ENCODE measurements at places on chromosomes 5 and 9.

GRCh38 chr9:137417161-137418021 lies 5.6 kb downstream of the EXD3 start:
- no peak for DNase-seq

DNA sequence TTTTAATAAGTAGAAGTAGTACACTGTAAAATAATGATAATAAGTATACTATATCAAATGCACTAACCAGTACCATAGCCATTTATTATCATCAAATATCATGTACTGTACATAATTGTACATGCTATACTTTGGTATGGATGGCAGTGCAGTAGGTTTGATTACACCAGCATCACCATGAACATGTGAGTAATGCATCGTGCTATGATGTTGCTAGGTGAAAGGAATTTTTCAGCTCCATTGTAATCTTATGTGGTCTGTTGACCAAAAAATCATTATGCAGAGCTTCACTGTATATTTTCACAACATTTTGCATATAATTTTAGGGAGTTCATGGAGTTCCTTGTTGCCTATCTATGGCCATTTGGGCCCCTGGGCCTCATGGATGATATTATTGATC lies 72.2 kb upstream of the HMHB1 start:
- DNase-seq, result no peak

GRCh38 chr9:124663046-124663961 lies 107.8 kb downstream of the NR6A1 start:
- no peak for DNase-seq

GRCh38 chr5:93273176-93273575 lies 307.8 kb downstream of the NR2F1-AS1 start:
- DNase-seq, result no peak

DNA sequence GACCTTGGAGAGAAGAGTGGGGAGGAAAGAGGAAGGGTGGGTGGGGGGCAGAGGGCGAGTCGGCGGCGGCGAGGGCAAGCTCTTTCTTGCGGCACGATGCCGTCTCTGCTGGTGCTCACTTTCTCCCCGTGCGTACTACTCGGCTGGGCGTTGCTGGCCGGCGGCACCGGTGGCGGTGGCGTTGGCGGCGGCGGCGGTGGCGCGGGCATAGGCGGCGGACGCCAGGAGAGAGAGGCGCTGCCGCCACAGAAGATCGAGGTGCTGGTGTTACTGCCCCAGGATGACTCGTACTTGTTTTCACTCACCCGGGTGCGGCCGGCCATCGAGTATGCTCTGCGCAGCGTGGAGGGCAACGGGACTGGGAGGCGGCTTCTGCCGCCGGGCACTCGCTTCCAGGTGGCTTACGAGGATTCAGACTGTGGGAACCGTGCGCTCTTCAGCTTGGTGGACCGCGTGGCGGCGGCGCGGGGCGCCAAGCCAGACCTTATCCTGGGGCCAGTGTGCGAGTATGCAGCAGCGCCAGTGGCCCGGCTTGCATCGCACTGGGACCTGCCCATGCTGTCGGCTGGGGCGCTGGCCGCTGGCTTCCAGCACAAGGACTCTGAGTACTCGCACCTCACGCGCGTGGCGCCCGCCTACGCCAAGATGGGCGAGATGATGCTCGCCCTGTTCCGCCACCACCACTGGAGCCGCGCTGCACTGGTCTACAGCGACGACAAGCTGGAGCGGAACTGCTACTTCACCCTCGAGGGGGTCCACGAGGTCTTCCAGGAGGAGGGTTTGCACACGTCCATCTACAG lies 760 bp downstream of the NPR3 start:
- DNase-seq, result no peak

DNA sequence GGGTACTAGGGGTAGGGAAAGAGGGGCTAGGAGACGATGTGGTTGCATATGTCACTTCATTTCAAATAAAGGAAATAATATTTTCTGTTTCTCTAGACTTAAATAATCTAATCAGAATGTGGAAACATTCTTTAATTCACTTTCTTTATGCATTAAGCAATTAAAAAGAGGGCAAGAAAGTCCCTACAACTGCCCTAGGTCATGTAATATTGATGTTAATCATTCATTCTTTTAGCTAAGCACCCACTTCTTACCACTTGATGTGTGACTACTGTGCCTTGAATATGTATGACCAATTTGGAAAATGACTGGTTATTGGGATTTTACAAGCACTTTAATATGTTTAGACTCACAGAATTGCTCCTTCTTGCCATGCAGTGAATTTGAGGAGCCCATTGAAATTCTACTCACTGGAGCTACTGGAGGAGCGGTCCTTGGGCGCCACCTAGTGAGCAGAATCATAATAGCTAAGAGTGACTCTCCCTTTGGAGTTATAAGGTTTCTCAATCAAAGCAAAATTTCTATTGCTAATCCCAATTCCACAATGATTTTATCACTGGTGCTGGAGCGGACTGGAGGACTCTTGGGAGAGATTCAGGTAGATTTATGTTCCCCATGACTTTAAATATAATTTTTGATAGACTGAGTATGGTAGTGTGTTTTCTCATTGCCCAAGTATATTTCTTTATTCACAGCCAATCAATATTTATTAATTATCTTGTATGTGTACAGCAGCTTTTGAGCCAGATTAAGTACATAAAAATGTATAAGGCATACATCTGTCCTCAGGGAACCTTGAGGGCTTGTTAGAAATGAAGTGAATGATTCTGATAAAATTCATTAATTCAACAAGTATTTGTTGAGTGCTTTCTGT lies 225.1 kb downstream of the ADGRV1 start:
- peak; percentile 47 for DNase-seq

GRCh38 chr5:111394586-111394985 lies 117.7 kb downstream of the STARD4 start:
- no peak for DNase-seq

DNA sequence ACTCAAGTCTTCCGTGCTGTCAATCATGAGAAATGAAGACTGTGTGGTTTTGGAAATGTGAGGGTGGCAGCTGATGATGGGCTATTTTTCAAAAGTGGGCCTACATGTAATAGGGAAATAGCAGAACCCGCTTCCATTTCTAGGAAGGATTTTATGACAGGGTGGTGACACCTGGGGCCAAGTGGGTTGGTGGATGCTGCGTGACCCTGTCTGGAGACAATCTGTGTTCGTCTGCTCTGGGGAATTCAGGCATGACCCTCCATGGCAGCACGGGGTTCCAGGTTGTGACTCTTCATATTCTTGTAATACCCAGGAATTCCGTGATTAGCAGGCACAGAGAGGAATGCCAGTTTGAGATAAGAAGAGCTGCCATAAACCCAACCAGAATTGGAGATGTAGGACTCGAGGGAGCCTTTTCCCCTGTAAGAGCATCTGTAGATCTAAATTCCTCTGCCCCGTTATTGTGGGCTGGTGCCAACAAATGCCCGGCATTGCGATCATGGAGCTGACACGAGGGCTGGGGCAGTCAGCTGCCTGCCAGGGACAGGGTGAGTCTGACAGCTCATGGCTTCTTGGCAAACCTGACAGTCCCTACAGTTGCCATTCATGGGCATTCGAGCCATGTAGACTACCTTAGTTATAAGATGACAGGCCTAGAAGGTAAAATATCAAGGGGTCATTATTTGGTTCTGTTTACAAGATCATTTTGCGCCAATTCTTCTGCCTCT lies 279.7 kb downstream of the GADD45G start:
- no peak for DNase-seq

GRCh38 chr5:136036293-136036911 lies 7.6 kb downstream of the TGFBI start:
- DNase-seq, result no peak

DNA sequence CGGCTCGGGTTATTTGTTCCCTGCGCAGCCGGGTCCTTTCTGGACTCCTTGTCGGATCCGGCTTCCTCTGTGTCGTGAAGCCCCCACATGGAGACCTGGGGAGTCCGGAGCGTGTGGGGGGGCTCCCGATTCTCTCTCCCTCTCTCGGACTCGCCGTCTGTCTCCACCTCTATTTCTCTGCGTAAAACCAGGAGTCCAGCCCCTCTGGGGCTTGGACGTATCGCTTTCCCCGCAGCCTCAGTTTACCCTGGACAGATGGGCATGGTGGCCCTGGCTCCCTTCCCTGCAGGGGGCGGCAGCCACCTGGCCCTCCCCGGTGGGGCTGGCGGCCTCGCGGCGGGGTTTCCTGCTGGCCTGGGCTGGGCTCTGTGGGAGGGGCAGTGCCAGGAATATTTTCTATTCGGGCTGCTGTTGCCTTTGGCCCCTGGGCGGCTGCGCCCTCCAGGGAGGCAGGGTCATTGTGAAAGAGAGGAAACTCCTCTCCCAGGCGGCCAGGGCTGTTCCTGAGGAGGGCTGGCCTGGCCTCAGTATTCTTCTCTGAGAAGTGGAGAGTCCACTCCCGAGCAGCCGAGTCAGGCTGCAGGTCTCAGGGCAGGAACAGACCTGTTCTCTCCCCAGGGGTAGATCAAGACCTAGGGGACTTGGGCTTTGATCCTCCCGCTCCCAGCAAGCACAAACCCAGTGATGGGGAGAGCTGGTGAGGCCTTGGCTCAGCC lies 665 bp downstream of the ASS1 start:
- DNase-seq, result no peak

GRCh38 chr5:81245871-81246235 lies 12.7 kb downstream of the CKMT2 start:
- DNase-seq, result no peak

DNA sequence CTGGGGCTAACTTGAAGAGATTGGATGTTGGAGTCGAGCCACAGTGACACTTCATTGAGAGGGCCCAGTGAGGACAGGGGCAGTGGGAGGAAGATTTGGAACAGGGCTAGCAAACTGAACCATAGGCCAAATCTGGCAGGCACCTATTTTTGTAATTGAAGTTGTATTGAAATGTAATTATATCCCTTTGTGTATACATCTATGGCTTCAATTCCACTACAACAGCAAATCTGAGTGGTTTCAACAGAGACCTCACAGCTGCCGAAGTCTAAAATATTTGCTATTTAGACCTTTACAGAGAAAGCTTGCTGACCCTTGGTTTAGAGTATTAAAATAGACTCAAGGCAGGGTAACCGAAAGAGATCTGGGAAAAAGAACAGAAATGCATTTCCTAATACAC lies 4.7 kb upstream of the TNFSF8 start:
- no peak for DNase-seq

GRCh38 chr5:148991566-148991965 lies 71.3 kb downstream of the SH3TC2 start:
- DNase-seq, result no peak
